ENCODE measurements at places on chromosomes 1 and 21.

GRCh38 chr1:192929597-192929996, 120.8 kb downstream of the RGS2 start:
- DNase-seq, result no peak

GRCh38 chr1:115144176-115144575, 54.9 kb upstream of the TSPAN2 start:
- no peak for DNase-seq

GRCh38 chr1:33159577-33159976, 22.3 kb downstream of the TRIM62 start:
- no peak for DNase-seq

- peak; percentile 45 for DNase-seq
These were observed 150.1 kb upstream of the FGGY start for GRCh38 chr1:59146651-59147358.
